ENCODE measurements at places on chromosomes 7 and 10.

DNA sequence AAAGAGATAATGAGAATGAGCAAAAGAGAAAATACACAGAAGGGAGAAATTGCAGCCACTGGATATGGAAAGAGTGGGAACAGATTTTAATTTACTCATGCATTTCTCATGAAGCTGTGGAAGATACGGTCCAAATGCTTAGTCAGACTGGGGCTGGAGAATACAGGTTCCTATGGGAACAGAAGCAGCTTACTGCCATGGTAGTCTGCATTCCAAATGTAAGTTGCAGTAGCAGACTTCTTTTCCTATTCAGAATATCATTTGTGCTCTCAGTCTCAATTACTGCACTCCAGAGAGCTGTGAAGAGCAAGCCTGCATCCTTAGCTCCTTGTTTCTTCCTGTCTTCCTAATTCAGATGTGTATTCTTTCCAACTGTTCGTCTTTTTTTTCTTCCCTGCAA, 190.8 kb upstream of the TMEM196 start:
- DNase-seq: no peak

DNA sequence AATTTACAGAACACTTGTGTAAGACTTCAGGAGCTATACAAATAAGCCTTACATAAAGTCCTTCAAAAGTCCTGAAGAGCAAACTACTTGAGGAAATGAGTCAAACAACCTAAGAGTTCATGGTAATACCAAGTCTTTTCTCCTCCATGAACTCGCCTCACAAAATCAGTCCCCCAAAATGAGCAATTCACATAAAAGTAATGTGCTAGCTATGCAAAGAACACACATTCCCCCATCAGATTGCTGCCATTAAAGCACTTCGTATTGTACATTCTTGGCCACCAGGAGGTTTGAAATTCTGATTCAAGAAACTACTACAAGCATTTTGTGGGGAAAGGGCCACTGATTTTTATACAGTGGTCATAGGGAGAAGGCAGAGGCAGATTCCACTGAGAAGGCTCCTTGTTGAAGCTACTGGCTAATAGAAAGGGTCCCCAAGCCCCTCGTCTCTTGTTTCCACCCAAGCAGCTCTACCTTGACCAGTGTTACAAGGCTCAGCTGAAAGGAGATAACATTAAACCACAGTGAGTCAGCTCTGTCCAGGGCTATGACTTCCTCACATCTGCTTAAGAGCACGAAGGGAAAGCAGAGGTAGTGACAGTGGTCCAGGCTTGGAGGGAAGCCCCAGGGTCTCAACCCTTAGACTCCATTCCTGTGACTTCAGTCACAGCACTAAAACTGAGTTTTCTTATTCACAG, 115.2 kb upstream of the CDK1 start:
- no peak for DNase-seq

GRCh38 chr10:101693978-101694673, 844 bp downstream of the FBXW4 start:
- DNase-seq: peak; percentile 47

DNA sequence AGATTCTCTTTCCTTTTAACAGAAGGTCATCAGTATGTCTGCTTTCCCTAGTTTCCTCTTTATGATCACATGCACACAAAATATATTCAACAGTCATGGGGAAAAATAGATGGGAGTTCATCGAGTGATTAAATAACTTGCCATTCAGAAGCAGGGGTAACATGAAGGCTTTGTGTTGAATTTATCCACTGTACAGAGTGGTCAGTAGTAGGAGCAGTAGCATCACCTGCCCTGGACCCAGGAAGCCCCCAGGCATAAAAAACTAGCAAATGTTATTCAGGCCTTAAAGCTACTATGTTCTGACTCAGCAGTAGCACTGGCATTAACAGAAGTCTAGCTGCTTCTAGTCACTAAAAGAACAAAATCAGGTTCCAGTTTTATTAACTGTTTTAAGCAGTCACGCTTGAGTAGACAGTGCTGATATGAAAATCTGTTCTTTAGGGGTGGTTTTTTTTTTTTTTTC, 31.4 kb upstream of the FAM133B start:
- DNase-seq: no peak

- DNase-seq: no peak
Observed at GRCh38 chr7:52436278-52436677, 599.2 kb upstream of the POM121L12 start.

DNA sequence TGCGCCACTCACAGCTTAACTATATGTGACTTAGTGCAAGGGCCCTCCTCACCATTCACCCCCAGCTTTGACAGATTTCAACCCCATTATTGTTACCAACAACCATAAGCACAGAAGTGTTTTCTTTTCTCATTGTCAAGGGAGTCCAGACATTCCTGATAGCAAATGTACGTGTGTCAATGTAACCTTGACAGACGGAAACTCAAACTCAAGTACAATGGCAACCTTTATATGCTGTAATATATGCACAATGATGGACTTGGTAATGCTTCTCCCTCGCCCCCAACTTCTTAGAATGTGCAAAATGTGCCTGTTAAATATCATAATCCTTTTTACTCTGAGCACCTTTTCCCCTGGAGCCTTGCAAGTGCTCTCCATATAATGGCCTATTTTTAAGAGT, 34.7 kb downstream of the CYCS start:
- DNase-seq: no peak

DNA sequence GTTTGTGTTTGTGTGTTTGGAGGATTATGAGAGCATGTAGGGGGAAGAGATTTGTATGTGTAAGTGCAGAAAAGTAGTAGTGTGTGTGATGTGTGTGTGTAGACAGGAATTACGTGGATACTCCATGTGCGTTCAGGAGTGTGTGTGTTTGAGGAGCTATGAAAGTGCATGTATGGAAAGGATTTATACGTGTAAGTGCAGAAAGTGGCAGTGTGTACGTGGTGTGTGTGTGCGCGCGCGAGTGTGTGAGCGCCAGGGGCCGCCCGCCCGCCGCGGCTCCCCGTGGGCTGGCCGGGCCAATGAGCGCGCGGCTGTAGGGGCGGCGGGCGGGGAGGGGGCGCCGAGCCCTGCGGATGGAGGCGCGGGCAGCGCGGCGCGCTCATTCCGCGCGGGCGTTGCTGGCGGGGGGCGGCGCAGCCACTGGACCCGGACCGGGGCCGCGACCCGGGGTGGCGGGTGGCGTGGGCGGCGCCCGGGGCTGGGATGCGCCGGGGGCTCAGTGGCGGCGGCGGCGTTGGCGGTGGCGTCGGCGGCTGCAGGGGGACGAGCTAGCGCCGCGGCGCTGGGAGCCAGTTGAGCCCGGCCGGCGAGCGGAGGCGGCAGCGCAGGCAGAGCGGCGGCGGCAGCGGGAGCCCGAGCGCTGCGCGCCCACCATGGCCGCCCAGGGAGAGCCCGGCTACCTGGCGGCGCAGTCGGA, at the start of gene BICC1:
Gene BICC1, plus strand, starts transcription at position 382 of the 697 bp plus-strand sequence. Its CDS starts 272 bp downstream, at position 654.
- DNase-seq: peak; percentile 68

DNA sequence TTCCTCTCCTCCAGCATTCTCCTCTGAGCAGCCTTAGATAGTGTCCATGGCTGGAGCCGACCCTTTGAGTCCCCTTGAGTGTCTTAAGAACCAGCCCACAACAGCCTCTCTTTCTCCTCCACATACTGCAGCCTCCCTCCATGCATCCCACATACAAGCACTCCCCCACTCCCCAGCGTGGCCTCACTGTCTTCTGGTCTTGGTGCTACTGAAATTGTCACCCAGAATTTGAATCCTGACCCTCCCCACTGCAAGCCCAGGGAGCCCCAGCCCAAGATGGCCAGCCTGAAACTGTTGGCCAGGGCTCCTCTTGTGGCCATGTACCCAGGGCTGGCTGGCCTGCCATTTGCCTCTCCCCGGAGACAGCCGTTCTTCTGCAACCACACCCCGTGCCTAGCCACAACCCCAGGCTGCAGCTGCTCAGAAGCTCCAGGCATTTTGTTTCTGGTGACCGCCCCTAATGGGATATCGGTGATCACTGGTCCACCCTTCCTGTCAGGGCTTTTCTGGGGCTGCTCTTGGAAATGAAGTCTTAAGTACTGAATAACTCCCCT, 18.8 kb upstream of the SH2D4B start:
- no peak for DNase-seq

DNA sequence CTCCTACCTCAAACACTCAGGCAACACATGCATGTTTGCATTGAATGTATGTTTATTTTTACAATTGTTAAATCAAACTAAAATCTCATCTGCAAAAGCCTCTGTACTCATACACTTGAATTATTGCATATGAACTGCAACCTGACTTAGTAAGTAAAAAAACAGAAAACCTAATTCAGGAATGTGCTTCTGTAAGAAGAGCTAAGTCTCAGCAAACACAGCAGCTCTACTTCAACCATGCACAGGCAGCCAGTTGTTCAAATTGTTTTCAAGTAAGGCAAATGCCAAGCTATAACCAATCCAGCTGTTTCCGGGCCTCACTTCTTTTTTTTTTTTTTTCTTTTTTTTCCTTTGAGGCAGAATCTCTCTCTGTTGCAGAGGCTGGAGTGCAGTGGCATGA, 93.5 kb upstream of the MALRD1 start:
- no peak for DNase-seq

DNA sequence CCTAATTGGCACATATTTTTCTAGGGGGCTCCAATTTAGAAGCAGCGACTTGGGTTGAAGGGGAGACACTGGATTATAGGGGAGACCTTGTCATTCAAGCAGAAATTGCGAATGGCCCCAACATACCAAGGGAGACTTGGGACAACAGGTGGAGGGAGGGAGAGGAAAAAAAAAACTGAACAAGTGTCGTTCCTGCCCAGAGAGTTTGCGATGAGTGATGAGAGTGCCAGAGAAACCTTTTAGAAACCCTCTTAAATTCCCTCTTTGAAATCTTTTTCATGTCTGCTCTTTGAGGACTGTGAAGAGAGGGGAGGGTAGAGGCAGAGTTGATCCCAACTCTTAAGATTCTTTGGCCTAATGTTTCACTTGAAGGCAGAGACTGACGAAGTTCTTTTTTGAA, 24.3 kb downstream of the RBM20 start:
- DNase-seq: no peak

DNA sequence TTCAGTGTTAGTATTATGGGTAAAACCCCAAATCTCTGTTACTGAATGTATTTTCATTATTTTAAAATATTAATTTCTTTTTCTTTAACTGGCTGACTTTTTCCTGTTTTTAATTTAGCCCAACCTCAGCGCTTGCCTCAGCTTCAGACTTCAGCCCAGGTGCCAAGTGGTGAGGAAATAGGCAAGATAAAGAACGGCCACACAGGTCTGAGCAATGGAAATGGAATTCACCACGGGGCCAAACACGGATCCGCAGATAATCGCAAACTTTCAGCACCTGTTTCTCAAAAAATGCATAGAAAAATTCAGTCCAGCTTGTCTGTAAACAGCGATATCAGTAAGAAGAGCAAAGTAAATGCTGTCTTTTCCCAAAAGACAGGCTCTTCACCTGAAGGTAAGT, 57.5 kb downstream of the MDFIC start:
- DNase-seq: no peak

DNA sequence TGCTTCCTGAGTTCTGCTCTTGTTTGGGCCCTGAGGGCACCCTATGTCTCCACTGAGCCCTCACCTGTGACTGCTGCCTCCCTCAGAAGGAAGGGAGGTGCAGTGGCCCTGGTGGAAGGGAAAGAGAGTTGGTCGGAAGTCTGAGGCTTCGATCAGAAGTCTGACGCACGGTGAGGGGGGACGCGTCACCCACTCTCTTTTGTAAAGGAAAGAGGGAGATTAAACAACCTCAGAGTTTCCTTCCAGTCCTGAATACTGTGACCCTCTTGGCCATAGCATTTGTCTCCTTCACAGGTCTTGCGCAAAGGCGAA, 31.4 kb upstream of the TRIM8 start:
- DNase-seq: no peak

DNA sequence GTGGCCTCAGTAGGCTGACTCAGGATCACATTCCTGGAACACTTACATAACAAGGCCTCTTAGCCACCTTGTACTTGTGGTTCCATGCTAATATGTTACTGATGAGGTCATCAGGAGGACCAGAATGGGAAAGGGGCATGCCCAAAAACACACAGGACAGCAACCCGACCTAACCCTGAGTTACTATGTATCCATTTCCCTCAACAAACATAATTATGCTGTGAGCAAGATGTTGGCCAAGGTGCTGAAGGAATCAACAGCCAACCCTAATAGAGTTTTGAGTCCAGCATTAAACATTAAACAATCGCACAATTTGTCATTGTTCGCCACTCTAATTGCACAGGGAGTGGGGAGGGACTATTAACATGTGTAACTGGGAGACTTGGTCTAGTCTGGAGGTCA, 129.4 kb downstream of the PLPP4 start:
- no peak for DNase-seq

- DNase-seq: no peak
Observed at GRCh38 chr10:29667191-29667590, 32.4 kb upstream of the SVIL start.

GRCh38 chr7:82146491-82146890, 297.1 kb downstream of the CACNA2D1 start:
- no peak for DNase-seq

DNA sequence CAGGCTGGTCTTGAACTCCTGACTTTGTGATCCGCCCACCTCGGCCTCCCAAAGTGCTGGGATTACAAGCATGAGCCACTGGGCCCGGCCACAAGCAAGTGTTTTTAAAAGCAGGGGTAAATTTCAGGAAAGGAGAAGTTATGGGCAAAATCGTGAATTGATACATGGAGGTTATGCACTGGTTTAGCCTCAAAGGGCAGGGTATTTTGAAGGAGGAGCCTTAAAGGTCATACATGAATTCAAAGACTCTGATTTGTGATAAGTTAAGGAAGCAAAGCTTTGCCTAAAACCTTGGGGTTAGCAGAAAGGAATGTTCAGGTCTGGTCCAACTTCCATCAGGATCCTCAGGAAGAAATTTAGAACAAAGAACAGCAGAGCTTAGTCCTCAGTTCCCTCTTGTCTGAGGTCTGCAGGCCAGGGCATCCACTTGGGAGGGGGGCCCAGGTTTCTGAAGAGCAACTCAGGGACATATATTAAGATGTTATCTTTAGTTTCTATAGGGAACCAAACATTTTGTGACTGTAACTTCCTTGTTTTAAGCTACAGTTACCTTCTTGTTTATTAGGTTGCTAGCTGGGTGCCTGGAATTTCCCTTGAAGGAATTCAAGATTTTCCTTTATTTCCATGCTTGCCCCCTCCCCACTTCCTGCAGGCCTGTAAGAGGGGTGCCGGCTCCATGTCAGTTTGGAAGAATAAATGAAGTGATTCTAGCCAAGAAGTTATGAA, 2.8 kb upstream of the REPIN1 start:
- DNase-seq: no peak

GRCh38 chr7:125149151-125149550, 219.5 kb upstream of the POT1 start:
- no peak for DNase-seq

- no peak for DNase-seq
Observed at GRCh38 chr10:792083-792791, 102.8 kb upstream of the DIP2C start.

GRCh38 chr10:124484661-124485060, 23.0 kb downstream of the LHPP start:
- DNase-seq: no peak

- no peak for DNase-seq
Observed at GRCh38 chr10:6133331-6134098, 44.7 kb downstream of the RBM17 start.

DNA sequence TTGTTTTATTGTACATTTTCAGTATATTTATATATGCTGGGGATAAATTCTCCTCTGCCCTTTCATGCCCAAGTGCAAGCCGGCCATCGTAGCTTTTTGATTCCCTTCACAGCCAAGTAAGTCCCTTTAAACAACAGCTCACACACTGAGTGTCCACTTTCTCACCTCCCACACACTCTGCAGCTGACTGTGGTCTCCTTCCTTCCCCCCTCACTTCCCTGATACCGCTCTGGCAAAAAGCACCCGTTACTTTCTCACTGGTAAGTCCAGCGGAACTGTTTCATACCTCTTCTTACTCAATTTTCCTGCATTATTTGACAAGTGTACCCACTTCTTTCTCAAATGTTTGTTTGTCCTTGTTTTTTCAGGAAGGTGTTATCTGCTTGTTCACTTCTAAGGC, 35.2 kb downstream of the MGAM start:
- no peak for DNase-seq
